Stimulated activated naive B cell treated with anti-CD40 and anti-IgM and Interleukin-4, amounts not matched to agents 10 μg/mL and 1 μg/mL and 100 μg/mL, for 72 hours (primary cell): ENCODE measurements at places on chromosomes 7 and 10.
A peak's percentile ranks its signal among the peaks of the same experiment; 100 is the strongest.

GRCh38 chr7:98282703-98283102, 1.2 kb downstream of the BRI3 start:
- H3K4me3 ChIP-seq: peak overlapping the region; percentile 82
- no peaks in the 10 kb centered on the region for H3K27me3 ChIP-seq
- H3K36me3 ChIP-seq: peaks cover 20% of the 10 kb centered on the region
- DNase-seq: no peak
- peaks cover 27% of the 10 kb centered on the region for H3K4me1 ChIP-seq
- peak overlapping the region; percentile 92 for H3K27ac ChIP-seq

- peak overlapping the region; percentile 3 for H3K4me3 ChIP-seq
- no peaks in the 10 kb centered on the region for H3K36me3 ChIP-seq
- peaks cover 7% of the 10 kb centered on the region for H3K27me3 ChIP-seq
- H3K27ac ChIP-seq: peak overlapping the region; percentile 65
- DNase-seq: no peak
- H3K4me1 ChIP-seq: peaks cover 27% of the 10 kb centered on the region
These were observed 36.0 kb downstream of the KLF6 start for GRCh38 chr10:3749011-3749410.

- H3K27me3 ChIP-seq: no peaks in the 10 kb centered on the region
- H3K4me1 ChIP-seq: no peaks in the 10 kb centered on the region
- no peak for DNase-seq
- no peaks in the 10 kb centered on the region for H3K36me3 ChIP-seq
- H3K4me3 ChIP-seq: no peak overlapping the region
These were observed 312.4 kb upstream of the CDC14C start for GRCh38 chr7:48611993-48612392.

- H3K36me3 ChIP-seq: no peaks in the 10 kb centered on the region
- no peak overlapping the region for H3K27ac ChIP-seq
- peaks cover 31% of the 10 kb centered on the region for H3K27me3 ChIP-seq
- H3K4me3 ChIP-seq: no peak overlapping the region
- DNase-seq: no peak
These were observed 20.1 kb upstream of the ATXN7L1 start for GRCh38 chr7:105896407-105896911.

DNA sequence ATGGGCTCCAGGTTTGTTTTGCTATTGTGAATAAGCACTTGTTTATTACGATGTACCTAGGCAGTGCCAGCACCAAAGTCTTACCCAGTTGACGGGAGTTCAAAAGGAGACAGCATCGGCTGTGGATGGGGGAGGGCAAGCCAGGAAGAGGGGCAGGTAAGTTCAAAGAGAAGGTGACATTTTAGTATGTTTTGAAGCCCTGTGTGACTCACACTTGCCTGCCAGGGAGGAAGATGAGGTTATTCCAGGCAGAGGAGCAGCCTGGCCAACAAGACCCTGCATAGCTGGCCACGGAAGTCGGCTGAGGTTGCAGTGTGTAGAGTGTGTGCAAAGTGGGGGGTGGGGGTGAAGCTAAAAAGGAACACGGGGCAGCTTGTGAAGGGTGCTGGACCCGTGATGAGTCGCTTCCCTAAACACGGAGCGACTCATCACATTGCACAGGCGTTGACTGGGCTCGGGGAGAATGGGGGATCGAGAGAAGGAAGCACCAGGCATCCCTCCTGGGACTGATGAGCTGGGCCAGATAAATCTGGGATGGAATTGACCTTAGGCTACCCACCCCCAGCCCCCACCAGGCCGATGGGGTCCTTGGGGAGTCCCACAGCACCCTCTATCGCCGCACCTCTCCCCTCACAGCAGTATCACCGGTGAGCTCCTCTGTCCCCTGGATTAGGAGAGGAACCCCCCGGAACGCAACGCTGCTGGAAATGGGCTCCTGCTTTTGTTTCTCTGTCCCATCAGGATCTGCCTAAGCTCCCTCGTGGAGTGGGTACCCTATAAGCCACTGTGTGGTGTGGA, 97.9 kb upstream of the IKZF1 start:
- DNase-seq: no peak
- no peaks in the 10 kb centered on the region for H3K36me3 ChIP-seq
- peak overlapping the region; percentile 87 for H3K27ac ChIP-seq
- H3K4me1 ChIP-seq: peaks cover 96% of the 10 kb centered on the region
- peak overlapping the region; percentile 15 for H3K4me3 ChIP-seq

- H3K27me3 ChIP-seq: peaks cover 6% of the 10 kb centered on the region
- H3K27ac ChIP-seq: no peak overlapping the region
- H3K4me3 ChIP-seq: no peak overlapping the region
These were observed 106.6 kb downstream of the POU6F2 start for GRCh38 chr7:39084349-39084748.

DNA sequence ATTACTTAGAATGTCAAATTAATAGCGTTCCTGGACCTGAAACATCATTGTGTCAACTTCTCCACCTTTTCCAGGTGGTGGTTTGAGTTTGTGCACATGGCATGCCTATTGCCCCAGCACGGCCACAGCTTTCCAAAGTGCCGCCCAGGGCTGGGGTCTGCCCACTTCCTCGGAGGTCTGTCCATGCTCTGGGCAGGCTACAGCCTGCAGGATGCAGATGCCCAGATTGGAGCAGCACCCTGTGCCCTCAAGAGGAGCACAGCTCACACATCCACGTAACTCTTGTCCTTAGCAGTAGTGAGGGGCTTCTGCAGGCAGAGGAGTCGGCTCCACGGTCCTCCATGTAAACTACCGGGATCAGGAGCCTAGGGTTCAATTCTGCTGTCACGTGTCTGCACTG, 238.6 kb downstream of the EBF3 start:
- no peaks in the 10 kb centered on the region for H3K4me1 ChIP-seq
- H3K36me3 ChIP-seq: peaks cover 34% of the 10 kb centered on the region
- peak overlapping the region; percentile 44 for H3K27ac ChIP-seq
- H3K27me3 ChIP-seq: no peaks in the 10 kb centered on the region
- H3K4me3 ChIP-seq: no peak overlapping the region

DNA sequence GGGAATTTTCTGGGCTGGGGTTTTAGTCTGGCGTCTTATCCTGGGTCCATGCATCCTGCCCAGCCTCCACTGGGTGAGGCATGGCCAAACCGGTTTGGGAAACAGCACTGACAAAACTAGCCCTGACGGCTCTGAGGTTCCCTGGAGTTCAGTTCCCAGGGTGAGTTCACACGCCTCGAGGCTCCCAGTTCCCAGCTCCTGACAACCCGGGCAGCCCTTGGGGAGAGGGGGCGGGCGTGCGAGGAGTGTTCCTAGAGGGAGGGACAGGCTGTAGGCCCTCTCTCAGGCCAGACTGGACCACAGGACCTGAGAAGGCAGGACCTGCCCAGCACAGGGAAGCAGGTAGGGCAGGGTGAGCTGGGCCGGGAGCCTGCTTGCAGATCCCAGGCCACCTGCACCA, 82.3 kb upstream of the PPIF start:
- H3K27me3 ChIP-seq: no peaks in the 10 kb centered on the region
- H3K27ac ChIP-seq: peak overlapping the region; percentile 59
- H3K36me3 ChIP-seq: peaks cover 57% of the 10 kb centered on the region
- H3K4me1 ChIP-seq: peaks cover 80% of the 10 kb centered on the region

GRCh38 chr7:25402532-25402931, 174.2 kb upstream of the NPVF start:
- H3K27me3 ChIP-seq: peaks cover 36% of the 10 kb centered on the region
- H3K27ac ChIP-seq: no peak overlapping the region
- H3K4me1 ChIP-seq: no peaks in the 10 kb centered on the region
